ENCODE measurements at places on chromosomes 7 and 10. TPM values are rescaled to one million over a fixed set of nuclear protein-coding genes. Genes with fewer than 3 reads are reported as not detected.

DNA sequence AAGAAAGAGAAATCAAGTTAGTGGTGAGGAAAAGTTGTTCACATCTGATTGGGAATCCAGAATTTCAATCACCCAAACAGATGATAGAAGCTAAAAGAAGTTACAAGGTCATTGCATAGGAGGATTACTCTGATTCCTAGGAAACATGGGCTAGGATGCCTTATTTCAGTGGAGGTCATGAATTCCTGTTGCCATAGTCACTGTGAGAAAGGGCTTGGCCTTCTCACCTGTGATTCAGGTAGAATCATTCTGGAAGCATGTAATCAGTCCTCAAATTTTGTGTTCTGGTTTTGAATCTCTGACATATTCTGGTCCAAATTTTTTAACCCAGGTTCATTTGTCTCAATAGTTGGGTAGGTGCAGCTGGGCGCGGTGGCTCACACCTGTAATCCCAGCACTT, 4.3 kb upstream of the NUB1 start:
- no peak for DNase-seq

GRCh38 chr10:57664815-57665214, 602.9 kb downstream of the IPMK start:
- DNase-seq: no peak

DNA sequence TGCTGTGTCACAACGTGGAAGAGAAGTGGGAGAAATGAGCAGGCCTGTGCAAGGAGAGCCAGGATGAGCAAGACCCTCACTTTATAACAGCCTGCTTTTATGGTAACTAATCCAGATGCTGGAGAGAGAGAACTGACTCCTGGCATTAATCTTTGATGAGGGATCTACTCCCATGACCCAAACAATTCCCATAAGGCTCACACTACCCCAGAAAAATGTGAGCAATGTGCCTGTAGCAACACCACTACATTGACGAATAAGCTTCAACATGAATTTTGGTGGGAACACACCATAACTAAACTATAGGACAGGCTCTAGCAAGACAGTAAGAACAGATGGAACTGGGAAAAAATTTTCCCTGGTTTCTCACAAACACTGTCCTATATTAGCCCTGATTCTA, 173.6 kb upstream of the PRSS58 start:
- DNase-seq: no peak

- peak; percentile 61 for DNase-seq
Observed at GRCh38 chr7:140625908-140626868, 14.4 kb downstream of the DENND2A start.

DNA sequence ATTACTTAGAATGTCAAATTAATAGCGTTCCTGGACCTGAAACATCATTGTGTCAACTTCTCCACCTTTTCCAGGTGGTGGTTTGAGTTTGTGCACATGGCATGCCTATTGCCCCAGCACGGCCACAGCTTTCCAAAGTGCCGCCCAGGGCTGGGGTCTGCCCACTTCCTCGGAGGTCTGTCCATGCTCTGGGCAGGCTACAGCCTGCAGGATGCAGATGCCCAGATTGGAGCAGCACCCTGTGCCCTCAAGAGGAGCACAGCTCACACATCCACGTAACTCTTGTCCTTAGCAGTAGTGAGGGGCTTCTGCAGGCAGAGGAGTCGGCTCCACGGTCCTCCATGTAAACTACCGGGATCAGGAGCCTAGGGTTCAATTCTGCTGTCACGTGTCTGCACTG, 238.6 kb downstream of the EBF3 start:
- no peak for DNase-seq

DNA sequence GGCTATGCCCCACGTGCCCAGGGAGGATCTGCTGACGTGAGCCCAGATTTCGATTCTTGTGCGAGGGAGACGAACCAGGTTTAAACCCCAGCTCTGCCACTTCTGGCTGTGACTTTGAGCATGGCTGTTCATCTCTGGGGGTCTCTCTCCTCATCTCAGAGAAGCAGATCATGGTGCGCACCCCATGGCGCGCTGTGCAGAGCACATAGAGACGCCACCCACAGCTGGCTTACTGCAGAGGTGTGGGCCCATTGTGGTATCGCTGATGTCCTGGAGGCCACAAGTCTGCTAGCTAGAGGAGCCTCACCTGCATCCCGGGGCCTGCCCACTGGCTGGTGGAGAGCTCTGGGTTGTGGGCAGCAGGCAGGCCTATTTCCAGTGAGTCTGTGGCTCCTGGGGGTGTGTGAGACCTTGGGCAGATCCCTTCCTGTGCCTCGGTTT, 140.5 kb downstream of the LHPP start:
- no peak for DNase-seq

DNA sequence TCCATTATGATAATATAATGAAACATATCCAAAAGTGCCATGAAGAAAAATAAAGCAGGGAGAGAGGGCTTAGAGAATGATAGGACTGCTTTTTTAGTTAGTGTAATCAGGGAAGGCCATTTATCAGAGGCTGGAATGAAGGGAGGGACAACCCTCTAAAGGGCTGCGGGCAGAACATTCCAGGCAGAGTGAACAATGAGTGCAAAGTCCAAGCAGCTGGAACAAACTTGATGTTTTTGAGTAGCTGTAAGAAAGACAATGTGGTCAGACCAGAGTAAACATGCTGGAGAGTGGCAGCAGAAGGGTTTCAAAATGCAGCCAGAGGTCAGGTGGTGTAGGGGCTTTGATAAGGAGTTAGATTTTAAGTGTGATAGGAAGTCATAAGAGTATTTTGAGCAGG, 65.6 kb upstream of the CCDC6 start:
- DNase-seq: no peak

DNA sequence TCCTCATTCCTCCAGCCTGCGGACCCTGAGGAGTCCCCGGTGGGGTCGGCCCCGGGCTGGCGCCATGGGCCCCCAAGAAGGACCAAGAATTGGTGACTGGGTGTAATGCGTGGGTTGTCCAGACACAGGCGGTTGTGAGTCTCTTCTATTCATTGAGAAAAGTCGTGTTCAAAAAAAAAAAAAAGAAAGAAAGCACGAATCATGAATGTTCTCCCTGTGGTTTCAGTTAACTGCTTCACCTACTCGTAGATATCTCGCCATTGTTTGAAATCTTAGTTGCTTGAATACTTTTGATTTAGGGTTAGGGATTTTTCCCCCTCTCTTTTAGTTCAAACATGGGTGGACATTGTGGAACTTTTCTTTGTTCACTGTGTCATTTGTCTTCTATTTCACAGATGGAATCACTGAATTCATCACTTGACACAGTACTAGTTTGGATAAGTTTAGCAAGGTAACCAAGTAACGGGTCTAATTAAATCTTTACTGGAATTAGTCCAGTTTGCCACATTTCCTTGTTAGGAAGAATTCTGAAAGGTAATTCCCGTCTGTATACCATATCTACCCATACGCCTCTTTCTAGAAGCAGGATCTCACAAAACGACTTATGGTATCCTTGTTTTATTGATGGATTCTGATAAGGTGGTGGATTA, 775 bp downstream of the STARD3NL start:
- DNase-seq: peak; percentile 37

- no peak for DNase-seq
Observed at GRCh38 chr7:134351424-134351823, 34.7 kb upstream of the SLC35B4 start.

Gene IFIT1B
- total RNA-seq: 0.41 TPM

Gene TWNK
- total RNA-seq: 6.5 TPM

Gene PON1
- not detected for total RNA-seq

Gene CFAP43
- 15.9 TPM for total RNA-seq

Gene ADRA2A
- 19.6 TPM for total RNA-seq

Gene ADAM12
- total RNA-seq: 2.9 TPM

Gene GPR85
- 257 TPM for total RNA-seq

Gene GDF2
- not detected for total RNA-seq

All from frontal cortex (tissue), 4 donors.